ENCODE measurements at places on chromosomes 3 and 15.

- DNase-seq = no peak
Measured at GRCh38 chr3:185746470-185746869, 78.4 kb downstream of the IGF2BP2 start.

DNA sequence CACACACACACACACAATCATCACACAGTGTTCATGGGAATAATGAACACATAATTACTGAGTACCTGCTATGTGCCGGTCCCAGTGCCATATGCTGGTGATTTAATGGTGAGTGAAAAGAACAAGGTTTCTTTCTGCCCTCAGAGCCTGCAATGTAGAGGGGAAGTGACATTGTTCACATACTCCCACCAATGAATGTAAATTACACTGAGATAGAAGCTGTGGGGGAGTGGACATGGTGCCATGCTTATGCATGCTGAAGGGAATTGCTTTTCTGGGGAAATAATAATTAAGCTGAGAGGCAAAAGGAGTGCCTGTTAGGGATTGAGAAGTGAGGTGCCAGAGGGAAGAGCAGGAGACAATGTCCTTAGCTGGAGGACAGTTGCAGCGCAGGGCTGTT is 175.1 kb downstream of the MFSD1 start:
- no peak for DNase-seq

GRCh38 chr15:100941536-100941935 is 22.4 kb downstream of the LRRK1 start:
- no peak for DNase-seq

DNA sequence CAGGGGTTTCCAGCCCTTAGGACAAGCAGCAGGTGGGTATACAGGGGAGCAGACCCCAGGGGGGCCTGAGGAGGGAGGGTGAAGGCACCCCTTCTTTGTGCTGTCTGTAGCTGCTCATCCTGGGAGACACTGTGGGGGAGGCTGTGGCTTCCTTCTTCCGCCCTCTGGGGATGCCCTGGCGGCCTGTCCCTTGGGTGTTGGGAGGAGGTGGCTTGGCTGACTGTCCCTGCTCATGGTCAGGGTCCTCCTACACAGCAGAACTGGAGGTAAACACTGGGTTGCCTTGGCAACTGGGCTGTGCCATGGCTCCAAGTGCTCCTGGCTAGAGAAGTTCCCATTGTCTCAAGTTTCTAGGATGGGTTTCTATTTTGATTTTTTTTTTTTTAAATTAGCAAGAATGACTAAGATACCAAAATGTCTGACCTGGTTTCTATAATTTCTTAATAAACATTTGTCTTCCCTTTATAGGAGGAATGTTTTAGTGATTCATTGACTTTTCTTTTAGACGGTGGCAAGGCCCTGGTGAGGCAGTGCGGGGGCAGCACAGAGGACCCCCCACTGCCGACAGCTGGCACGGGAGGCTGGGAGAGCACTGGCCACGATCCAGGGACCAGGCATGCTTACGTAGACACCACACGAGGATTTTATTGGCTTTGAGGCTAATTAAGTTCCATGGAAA is 12.4 kb downstream of the KLF13 start:
- no peak for DNase-seq

DNA sequence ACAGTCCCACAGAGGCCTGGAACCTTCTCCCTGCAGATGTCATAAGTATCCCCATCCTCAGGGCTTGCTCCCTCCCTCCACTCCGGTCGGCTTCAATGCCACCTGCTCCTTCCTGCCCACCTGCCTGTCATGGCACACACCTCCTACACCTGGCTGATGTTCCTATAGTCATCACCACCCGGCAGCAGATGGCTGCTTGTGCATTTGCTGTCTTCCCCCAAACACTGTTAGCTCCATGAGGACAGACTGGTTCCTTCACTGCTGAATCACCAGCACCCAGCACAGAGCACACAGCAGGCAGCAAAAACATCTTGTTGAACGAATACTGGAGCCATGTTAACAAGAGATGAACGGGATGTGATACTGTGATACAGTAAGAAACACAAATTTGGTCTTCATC is 14.8 kb downstream of the TARS3 start:
- no peak for DNase-seq

- no peak for DNase-seq
Measured at GRCh38 chr3:32340039-32340438, 51.6 kb upstream of the CMTM7 start.

DNA sequence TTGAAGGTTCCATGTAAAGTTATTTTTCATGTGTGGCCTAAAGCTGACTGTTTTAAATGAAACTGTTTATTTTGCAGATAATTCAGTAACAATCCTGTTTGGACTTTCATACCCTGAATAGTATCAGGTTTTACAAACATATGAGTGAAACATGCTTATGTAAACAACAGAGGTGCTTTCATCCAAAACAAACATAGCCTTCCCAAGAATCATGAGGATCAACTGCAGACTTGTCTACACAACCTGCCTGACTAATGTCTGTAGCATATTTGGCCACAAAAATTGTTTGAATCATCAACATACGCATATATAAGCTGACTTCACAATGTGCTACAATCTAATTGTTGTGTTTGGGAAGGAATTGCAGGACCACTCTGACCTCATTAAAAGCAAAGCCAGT is 190.4 kb downstream of the DIPK2A start:
- no peak for DNase-seq

- no peak for DNase-seq
Measured at GRCh38 chr15:61205346-61205921, 23.7 kb downstream of the RORA start.

DNA sequence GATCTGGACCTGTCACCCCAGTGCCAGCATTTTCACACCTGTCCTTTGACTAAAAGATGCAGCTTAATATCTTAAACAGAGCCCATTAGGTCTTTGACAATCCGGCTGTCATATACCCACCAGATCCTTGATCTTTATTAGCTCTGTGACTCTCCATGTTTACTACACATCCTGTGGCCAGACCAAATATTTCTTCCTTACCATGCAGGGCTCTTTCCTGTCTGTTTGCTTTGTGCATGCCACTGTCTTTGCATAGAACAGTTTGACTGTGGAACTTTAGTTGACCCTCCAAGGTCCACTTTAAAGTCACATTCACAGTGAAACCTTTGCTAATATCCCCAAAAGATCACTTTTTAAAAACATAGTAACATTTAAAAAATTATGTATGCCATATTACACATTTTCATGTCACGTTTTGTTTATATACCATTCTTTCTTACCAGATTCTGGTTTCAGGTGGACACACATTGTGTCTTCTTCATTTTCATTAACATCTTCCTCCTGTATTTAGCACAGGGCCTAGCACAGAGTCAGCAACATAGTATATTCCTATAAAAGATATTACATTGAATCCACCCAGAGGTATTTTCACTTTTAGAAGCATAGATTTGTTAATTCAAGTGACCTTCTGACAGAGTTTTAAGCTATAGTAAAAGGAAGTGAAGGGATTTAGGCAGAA is 95.8 kb downstream of the RAP2B start:
- no peak for DNase-seq

DNA sequence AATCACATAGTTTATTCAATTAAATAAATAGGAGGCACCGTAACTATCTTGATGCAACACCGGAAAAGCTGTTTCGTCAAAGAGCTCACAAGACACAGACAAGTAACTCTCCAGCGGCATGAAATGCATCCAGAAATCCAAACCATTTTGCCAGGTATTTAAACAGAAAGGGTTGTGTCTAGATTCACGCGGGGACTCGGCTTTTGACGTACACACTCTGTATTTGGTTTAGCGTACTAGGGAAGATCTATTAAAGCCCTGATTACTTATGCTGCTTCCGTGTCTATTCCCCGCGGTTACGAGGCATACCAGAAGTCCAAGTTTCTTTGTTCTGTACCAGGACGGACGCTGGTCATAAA is 718 bp downstream of the BNIP2 start:
- DNase-seq = no peak

- DNase-seq = no peak
Measured at GRCh38 chr3:147391781-147392624, 14.3 kb downstream of the ZIC4 start.

- DNase-seq = no peak
Measured at GRCh38 chr3:133747907-133748639, 1.9 kb downstream of the TF start.
